Neural crest cell (in vitro differentiated cells): ENCODE measurements at places on chromosomes 13 and 19. TPM values are rescaled to one million over a fixed set of nuclear protein-coding genes. Genes with fewer than 3 reads are reported as not detected.

The SIGLEC11 gene
- not detected in 2 replicates for total RNA-seq

The COX6B2 gene
- 0.16 TPM in 1 of 2 replicates, not detected in the other for total RNA-seq

The TBXA2R gene
- 0.23 and 0.52 TPM in 2 replicates for total RNA-seq

GRCh38 chr19:10681658-10682057 lies 19.6 kb upstream of the QTRT1 start:
- DNase-seq, result no peak
- H3K27me3 ChIP-seq, result peaks cover 2% of the 10 kb centered on the region
- peaks cover 18% of the 10 kb centered on the region for H3K36me3 ChIP-seq
- no peak overlapping the region for H3K27ac ChIP-seq
- no peak overlapping the region for H3K4me3 ChIP-seq

GRCh38 chr13:19838865-19839275 lies 24.6 kb downstream of the ZMYM5 start:
- no peak overlapping the region for H3K27ac ChIP-seq
- no peaks in the 10 kb centered on the region for H3K4me1 ChIP-seq
- H3K27me3 ChIP-seq, result no peaks in the 10 kb centered on the region
- peaks cover 7% of the 10 kb centered on the region for H3K36me3 ChIP-seq

DNA sequence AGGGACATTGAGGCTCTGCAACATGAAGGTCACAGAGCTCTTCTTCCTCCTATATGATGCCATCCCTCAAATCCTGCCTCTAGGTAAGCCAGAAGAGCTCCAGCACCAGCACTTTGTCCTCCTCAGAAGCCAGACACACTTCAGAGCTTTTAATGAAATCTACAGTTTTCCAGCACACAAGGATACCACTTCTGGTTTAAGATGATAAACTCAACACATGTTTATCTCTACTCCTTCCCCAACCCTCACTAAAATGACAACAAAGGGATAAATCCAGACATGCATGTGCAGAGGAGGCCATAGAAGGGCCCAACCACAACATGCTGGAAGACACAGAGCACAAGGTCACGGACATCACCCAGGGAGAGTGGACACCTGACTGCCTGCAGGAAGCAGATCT lies 195.3 kb downstream of the USP12 start:
- peaks cover 19% of the 10 kb centered on the region for H3K27me3 ChIP-seq
- no peaks in the 10 kb centered on the region for H3K36me3 ChIP-seq
- no peak overlapping the region for H3K27ac ChIP-seq
- peaks cover 4% of the 10 kb centered on the region for H3K4me1 ChIP-seq
- no peak for DNase-seq

DNA sequence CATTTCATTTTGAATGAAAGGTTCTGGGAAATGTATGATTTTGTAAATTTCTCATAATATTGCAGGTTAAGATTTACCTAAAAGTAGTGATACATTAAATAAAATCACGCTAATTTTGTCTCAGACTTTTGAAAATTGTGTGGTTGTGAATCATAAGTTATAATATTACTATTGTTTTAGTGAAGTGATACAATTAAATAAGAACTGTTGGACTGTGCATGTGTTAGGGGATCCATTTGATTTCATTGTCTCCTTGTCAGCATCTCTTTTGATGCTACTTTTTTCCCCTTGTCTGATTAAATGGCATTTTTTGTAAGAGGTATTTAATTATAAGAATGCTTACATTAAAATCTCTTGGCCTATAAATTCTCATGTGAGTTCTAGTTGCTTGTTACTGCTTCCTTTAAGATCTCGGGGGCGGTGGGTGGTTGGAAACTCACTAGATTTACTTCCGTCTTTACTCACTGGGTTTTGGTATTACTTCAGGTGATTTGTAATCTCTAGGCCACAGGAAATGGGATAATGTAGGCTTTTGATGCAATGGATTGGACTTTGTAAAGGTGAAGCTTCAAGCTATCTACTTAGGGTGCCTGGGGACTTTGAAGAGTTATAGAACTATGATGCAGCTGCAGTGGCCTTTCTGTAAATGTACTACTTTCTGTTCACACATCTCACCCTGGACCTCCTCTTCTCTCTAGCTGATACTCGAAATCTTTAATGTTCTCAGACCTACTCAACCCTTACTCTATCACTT lies 66.5 kb downstream of the PAN3 start:
- DNase-seq, result no peak
- no peak overlapping the region for H3K4me3 ChIP-seq
- no peaks in the 10 kb centered on the region for H3K27me3 ChIP-seq
- no peak overlapping the region for H3K27ac ChIP-seq

DNA sequence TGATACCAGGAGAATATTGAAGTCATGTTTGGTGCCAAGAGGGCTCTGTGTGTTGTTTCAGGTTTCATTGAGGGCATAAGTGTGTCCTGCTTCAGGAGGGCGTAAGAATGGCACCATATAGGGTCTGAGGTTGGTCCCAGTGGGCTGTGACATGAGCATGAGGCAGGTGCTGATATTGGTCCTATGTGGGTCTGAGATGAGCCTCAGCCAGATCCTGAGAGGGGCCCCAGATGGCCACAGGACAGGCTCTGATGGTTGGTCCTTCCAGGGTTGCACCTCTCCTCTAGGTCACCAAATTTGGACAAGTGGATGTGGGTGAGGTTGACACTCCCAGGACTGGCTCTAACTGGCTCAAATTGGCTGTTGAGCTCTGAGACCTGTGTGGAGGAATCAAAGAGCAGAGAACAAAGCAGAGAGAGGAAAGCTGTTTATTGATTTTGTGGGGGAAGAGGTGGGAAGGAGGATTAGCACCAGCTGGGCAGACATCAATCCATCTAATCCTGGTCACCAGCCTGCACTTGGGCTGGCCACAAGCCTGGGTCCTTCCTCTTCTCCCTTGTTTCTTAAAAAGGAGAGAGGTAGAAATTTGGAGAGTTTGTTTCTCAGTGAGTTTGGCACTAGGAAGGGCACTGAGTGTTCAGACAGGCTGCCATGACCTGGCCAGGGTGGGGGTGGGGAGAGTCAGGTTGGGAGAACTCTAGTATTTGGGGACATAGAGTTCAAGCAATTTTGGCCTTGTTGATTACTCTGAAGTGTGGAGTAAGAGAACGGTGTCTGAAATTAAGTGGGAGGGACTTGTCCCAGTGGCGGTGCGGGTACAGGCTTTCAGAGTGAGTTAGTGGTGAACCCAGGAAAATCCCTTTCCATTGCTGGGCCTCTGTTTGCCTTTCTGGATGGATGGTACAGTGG lies 38.7 kb downstream of the CYP2B6 start:
- H3K27ac ChIP-seq, result no peak overlapping the region
- H3K27me3 ChIP-seq, result peaks cover 47% of the 10 kb centered on the region
- no peaks in the 10 kb centered on the region for H3K4me1 ChIP-seq
- H3K4me3 ChIP-seq, result no peak overlapping the region
- DNase-seq, result no peak

- peaks cover 4% of the 10 kb centered on the region for H3K36me3 ChIP-seq
- peaks cover 67% of the 10 kb centered on the region for H3K27me3 ChIP-seq
- DNase-seq, result no peak
- H3K27ac ChIP-seq, result no peak overlapping the region
These were observed 54.6 kb upstream of the FAM124A start for GRCh38 chr13:51167393-51168191.

DNA sequence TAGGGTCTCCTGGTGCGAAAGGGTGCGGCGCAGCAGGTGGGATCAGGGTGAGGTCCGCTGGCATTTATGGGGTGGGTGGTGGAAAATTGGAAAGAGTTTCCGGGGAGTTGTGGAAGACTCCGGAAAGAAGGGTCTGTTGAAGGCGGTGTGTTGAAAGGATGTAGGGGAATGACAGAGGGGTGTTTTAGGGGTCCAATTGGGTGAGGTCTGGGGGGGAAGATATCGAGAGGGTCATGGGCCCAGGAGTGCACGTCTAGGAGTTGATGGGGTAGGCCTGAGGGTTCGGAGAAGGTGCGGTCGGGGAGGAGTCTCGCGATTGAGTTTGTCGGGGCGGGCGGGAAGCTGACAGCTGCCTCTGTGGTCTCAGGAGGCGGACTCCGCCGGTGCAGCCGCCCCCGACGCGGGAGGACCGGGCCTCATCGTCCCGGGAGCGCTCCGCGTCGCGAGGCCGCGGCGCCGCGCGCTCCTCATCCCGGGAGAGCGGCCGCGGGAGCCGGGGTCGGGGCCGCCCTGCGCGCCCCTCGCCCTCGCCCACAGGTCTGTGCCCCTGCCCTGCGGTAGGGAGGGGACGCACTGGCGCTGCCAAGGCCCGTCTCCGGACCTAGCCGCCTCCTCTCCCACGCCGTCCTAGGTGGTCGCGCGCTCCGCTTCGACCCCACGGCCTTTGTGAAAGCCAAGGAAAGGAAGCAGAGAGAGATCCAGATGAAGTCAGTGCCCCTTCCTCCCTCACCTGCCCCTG lies 7.0 kb downstream of the PGLYRP1 start:
- DNase-seq, result no peak
- no peaks in the 10 kb centered on the region for H3K36me3 ChIP-seq
- H3K27me3 ChIP-seq, result peaks cover 48% of the 10 kb centered on the region
- H3K27ac ChIP-seq, result no peak overlapping the region
- H3K4me1 ChIP-seq, result peaks cover 20% of the 10 kb centered on the region

DNA sequence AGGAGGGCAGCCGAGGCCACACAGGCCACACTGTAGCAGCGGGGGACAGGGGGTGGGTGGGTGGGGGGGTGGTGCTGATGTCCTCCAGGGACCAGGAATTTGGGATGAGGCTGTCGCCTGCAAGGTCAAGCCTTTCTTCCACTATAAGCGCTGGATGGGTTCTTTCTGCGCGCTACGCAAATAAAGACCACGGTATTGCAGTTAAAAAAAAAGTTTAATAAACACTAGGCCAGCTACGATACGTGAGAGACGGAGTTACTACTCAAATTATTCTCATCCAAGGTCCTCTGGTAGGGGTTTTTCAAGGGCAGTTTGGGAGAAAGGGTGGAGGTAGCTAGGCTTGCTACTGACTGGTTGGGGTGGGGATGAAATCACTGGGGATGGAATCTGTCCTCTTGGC lies 508 bp upstream of the ZNF44 start:
- H3K36me3 ChIP-seq, result peaks cover 6% of the 10 kb centered on the region
- H3K27me3 ChIP-seq, result no peaks in the 10 kb centered on the region
- H3K27ac ChIP-seq, result peak overlapping the region; percentile 97
- no peak for DNase-seq
- peak overlapping the region; percentile 98 for H3K4me3 ChIP-seq
- H3K4me1 ChIP-seq, result peaks cover 25% of the 10 kb centered on the region

- no peak overlapping the region for H3K27ac ChIP-seq
- no peaks in the 10 kb centered on the region for H3K36me3 ChIP-seq
- H3K4me3 ChIP-seq, result no peak overlapping the region
- no peak for DNase-seq
These were observed 10.4 kb upstream of the USP12 start for GRCh38 chr13:27182054-27182453.
